ENCODE measurements at places on chromosomes 6 and 20.

DNA sequence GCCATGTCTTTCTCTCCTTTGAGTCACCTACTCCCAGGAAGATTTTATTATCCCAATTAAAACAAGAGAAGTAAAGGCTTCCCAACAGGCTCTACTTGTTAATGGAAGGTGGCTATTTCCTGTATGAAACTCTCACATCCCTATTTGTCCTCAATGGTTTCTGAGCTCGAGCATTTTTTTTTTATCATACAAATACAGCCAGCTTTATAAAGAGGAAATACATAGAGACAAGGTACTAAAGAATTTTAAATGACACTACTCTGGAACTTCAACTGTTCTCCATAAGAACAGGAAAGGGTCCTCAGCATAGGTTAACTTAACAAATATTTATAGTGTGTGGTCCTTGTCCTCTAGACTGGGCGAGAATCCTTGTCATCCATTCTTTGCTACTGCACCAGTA, 41.0 kb downstream of the TSHZ2 start:
- no peak for DNase-seq

GRCh38 chr20:5078399-5078958, 41.3 kb downstream of the PCNA start:
- peak; percentile 60 for DNase-seq

- no peak for DNase-seq
Measured at GRCh38 chr6:70222439-70222749, 80.5 kb downstream of the COL9A1 start.

GRCh38 chr6:123901436-123901835, 97.8 kb downstream of the NKAIN2 start:
- no peak for DNase-seq

DNA sequence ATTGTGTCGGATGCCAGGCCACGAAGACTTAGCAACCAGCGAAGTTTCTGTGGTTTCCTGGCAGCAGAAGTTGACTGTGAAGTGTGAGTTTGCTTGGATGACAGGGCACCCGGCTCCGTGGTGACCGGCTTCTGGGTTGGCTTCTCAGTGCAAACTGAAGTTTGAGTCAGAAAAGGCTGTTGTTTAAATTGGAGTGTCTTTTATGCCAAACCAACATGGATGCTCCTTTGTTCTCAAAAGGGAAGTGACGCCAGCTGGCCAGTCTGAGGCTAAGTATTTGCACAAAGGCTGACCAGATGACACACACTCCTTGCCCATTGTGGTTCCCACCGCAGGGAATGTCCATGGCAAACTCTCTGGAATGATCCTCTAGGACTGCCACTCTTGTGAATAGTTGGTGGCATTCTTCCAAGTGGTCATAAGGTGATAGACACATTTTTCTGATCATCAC, 164.8 kb upstream of the QKI start:
- no peak for DNase-seq

- DNase-seq: no peak
Measured at GRCh38 chr20:60288945-60289344, 330.7 kb downstream of the CDH26 start.

GRCh38 chr20:417801-418342, 9.8 kb downstream of the RBCK1 start:
- no peak for DNase-seq

DNA sequence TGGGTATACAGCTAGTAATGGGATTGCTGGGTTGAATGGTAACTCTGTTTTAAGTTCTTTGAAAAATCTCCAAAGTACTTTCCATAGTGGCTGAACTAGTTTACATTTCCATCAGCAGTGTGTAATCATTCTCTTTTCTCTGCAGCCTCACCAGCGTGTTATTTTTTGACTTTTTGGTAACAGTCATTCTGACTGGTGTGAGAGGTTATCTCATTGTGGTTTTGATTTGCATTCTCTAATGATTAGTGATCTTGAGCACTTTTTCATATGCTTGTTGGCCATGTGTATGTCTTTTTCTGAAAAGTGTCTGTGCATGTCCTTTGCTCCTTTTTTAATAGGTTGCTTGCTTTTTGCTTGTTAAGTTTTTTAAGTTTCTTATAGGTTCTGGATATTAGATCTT, 194.2 kb upstream of the PHACTR1 start:
- DNase-seq: no peak

DNA sequence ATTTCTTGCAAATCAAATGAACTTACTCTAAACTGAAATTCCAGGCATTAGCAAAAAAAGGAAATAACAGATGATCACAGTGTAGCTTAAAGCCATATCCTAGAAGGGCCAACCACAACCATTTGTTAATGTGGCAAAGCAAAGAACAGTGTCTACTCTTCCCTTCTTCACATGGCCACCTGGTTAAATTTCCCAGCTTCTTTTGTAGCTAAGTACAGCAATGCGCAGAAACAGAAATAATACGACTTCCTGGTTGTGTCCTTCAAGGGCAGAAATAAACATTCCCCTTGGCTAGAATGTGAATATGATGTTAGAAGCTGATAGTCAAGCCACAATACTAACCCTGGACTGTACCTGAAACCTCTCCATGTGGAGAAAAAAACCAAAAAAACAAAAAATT, 9.6 kb downstream of the SNX3 start:
- DNase-seq: no peak

GRCh38 chr20:12077875-12078274, 160.2 kb downstream of the BTBD3 start:
- DNase-seq: no peak

GRCh38 chr20:46040902-46041535, 12.0 kb downstream of the SLC12A5 start:
- no peak for DNase-seq

GRCh38 chr6:45450831-45451230, 73.1 kb upstream of the SUPT3H start:
- DNase-seq: no peak

DNA sequence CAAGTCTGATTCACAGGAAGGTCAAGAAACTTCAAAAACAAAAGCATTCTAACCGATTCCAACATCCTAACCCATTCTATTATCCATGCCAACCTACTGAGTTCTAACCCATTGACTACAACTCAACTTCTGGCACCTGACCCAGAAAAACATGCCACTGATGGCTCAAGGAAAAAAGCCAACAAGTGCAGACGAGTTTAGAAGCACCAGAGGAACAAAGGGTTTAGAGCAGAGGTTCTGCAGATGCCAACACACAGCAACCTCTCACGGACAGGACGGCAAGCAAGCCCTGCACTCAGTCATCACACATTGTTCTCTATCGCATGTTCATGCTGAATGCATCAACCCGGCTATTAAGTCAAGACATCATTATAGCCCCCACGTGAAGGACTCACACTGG, 25.2 kb upstream of the MC3R start:
- DNase-seq: no peak

- no peak for DNase-seq
Measured at GRCh38 chr6:13446381-13446780, 41.0 kb downstream of the GFOD1 start.

DNA sequence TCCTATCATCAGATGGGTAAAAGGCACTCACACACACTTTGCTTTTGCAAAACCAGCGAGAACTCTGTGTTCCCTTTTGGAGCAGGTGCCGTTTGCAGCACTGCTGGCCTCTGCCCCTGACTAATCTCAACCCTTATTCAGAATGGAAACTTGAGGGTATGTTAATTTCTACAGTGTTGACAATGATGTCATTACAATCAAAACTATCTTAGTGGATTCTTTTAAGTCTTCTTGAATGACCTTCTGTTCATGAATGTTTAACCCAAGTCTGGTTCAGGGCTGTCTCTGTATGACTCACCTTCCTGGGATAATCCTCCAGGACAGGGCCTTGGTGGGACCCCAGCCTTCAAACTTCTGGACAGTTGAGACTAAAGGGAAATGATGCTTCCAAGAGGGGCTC, 197.9 kb downstream of the CDH4 start:
- DNase-seq: no peak

DNA sequence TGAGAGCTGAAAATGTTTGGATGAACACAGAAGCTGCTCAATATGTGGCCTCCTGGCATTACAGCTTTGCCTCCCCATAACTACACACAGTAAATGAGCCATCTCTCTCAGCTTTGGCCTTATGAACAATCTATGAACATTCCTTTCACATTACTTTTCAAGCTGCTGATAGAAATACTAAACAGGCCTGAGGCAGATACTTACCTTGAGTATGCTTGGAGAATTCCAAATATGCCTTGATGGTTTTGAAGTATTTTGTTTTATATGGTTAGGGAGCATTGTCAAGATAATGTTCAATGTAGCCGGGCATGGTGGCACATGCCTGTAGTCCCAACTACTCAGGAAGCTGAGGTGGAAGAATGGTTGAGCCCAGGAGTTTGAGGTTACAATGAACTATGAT, 104.5 kb downstream of the CD24 start:
- no peak for DNase-seq

- no peak for DNase-seq
Measured at GRCh38 chr20:33372993-33373441, 28.3 kb downstream of the CDK5RAP1 start.

DNA sequence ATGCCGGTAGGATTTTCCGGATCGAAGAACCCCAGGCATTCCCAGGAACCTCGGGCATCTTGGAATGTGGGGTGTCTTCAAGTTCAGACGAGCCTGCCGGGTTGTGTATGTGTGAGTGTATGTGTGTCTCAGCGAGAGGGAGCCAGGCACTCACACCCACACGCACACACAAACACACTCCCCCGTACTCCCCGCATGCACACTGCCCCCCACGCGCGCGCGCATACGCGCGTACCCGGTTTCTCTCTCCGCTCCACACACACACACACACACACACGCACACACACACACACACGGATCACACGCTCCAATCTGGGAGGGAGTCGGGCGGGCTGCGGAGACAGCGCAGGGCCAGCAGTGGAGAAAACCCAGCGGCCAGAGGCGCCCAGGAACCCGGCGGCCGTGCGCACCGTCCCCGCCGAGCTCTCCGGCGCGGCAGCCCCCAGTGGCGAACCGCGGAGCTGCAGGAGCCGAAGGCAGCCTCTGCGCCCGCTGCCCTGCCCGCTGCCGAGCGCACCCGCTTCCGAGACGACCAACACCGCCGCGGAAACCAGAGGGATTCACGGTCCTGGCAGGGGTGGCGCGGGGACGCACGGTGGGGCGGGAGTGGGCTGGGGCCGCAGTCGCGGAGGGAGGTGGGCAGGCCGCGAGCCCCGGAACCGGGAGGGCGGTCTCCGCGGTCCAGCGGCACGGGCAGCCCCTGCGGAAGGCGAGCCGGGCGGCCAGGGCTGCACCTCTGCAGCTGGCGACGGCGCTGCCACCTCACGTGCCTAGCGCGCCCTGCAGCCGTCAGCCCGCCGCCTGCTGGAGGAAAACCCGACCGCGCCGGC, at the start of gene LRFN2:
Gene LRFN2 (minus strand): TSS at position 125 of the 830 bp plus-strand sequence.
- peak; percentile 19 for DNase-seq

- no peak for DNase-seq
Measured at GRCh38 chr20:25549843-25550477, 35.4 kb downstream of the NINL start.

DNA sequence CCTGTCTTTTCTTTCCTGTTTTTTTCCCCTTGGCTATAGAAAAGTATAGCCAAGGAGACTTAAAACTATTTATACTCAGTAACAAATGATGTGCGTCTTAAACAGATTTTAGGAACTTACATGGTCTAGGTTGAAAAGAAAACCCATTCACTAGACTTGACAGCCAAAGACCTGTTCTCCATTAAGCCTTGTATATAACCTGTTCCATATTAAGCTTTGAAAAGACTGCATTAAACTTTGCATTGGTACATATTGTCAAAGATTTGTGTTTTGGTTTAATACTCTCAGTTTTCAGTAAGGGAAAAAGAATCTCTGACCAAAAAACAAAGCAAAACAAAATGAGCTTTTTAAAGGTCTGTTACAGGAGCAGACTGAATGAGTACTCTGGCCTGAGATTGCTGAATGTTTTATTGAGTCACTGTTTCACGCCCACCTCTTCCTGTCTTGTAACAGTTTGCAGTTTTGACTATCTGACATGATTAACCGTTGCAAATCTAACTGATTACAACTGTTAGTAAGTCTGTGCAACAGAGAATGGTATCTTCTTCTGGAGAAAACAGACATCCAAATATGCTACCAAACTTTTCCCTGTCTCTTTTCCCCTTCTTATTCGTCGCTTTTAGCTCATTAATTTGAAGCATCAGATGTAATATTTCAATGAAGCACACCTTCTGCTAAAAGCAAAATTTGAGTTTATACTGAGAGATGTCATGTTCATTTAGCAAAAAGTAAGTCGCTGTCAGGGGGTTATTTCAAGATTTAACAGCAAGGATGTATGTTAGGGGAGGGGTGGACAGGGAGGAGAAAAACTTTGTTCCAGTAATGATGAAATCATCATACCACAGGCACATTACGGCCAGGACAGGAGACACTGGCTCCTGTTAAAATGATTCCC, 59.1 kb upstream of the SUPT3H start:
- DNase-seq: no peak

GRCh38 chr20:60976913-60977312, 275.1 kb upstream of the CDH4 start:
- no peak for DNase-seq

DNA sequence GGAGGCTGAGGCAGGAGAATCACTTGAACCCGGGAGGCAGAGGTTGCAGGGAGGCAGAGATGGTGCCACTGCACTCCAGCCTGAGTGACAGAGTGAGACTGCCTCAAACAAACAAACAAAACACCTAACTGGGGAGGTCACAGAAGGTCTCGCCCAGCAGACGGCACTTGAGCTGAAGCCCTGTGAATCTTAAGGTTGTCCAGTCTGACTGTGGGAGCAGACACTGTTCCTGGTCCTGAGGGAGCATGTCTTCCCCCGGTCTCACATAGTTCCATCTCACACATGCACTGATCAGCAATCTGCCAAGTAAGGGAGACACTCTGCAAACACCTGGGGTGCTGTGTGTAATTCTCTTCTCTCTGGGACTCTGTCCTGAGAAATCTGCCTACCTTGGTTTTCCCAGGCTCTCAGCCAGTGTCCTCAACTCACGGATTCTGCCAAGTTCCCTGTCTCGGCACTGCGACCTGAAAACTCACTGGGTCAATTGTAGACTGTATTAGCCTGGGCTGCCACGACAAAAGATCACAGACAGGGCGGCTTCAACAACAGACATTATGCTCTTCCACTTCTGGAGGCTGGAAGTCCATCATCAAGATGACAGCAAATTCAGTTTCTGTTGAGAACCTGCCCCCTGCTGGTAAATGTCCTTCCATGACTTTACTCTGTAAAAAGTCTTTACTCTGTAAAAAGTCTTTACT, 94.3 kb downstream of the JPH2 start:
- DNase-seq: no peak

GRCh38 chr20:1876217-1876921, 18.8 kb upstream of the SIRPA start:
- no peak for DNase-seq

- no peak for DNase-seq
Measured at GRCh38 chr6:114361036-114361435, 18.2 kb upstream of the HS3ST5 start.

- DNase-seq: no peak
Measured at GRCh38 chr20:3930265-3931206, 41.3 kb downstream of the PANK2 start.

DNA sequence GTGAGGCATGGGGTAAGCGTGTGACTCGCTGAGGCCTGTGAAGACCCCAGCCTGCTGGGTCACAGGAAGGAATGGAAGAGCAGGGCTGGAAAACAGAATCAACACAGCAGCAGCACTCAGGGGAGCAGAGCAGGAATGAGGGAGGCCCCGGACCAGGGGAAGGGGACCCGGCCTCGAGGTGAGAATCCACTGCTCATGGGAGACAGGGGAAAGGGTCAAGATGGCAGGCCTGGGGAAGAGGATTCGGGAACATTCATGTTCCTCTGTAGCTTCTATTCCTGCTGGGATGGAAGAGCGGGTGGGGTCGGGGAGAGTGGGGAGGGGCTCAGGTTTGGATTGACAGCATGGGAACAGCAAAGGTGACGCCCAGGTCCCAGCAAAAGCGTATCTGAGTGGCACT, 59.4 kb downstream of the NPEPL1 start:
- no peak for DNase-seq
